ENCODE measurements at places on chromosomes 6 and 20.

DNA sequence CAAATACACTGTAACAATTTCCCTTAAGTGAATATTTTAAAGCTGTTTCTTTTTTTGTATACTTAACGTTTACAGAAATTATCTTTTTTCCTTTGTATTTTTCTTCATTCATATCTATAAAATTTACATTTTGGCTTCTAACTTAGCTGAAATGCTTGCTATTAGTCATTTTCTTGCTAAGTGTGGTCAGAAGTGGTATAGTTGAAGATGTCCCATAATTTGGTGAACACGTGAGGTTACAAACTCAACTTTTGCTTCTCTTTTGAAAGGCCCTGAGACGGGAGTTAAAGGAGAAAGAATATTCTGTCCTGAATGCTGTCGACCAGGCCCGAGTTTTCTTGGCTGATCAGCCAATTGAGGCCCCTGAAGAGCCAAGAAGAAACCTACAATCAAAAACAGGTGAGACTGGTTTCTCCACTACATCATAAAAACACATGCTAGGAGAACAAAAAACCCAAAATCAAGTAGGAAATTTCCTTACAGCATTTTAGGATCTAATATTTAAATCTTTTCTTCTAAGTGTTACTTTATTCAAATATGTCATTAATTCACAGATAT, 445.0 kb downstream of the UTRN start:
- DNase-seq = no peak

DNA sequence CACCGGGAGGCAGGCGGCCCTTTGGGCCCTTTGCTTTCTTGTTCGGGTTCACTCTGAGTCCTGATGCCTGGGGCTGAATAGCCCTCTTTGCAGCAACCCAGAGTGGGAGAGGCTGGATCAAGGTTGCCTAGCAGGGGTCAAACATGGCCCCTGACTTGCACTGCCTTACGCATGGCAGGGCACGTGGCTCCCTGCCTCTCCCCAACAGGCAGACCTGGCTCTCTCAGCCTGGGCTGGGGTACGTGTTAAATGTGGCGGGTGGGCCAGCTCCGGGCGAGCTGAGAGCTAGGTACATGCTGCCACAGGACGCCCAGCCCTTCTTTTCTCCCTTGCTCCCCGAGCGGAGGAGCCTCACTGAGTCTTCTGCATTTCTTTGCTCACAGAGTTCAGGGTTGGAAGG, 7.3 kb downstream of the C6orf132 start:
- no peak for DNase-seq

DNA sequence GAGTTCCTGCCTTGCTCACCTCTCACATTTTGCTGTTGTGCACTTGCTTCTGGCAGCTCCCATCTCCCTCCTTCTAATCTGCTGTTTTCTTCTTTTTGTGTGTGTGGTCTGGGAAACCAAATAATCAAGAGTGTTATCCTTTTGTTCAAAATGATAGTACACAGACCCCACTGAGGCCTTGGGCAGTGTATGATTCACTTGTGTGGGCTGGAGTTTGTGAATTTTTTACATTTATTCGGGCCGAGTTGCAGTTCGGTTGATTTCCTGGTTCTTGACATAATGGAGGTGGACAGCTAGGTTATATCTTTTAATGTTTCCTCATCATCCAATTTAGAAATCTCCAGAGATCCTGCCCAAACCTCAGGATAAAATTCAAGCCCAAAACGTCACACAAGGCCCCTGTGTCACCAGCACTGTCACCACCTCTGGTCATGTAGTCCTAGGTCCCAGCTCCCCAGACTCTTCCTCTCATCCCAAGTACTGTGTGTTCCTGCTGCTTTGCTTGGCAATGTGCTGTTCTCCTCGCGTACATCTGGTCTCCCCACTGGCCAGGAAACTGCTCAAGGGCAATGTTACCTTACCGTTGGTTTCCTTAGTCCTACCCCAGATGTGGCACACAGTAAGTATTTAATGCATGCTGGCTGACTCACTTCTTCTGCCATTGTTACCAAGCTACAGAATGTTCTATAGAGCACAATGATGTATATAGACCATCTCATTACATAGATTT, 55.7 kb upstream of the PHACTR2 start:
- DNase-seq = no peak

DNA sequence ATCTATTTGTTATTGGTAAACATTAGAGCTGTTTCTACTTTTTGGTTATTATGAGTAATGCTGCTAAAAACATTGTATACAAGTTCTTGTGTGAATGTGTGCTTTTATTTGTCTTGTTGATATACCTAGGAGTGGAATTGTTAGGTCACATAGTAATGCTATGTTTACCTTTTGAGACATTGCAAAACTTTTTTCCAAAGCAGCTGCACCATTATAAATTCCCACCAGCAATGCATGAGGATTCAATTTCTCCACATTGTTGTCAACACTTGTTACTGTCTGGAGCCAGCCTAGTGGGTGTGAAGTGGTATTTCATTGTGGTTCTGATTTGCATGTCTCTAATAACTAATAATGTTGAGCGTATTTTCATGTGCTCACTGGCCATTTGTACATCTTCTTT, 145.9 kb downstream of the CCDC170 start:
- no peak for DNase-seq

DNA sequence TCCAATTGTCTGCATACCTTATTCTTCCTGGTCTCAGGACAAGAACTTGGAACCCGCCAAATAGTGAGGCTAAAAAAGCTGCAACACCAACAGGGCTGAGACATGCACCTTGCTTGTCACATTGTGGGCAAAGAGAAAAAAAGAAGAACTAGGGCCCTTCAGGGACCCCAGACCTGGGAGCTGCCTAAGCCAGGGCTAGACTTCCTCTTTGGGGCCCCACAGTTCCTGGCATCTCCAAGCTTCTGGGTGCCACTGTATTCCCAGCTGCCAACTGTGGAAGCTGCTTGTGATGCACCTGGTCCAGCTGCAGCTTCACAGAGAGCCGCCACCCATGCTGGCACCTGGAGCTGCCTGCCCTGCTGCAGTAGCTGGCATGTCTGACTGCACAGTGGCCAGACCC, 370.6 kb downstream of the CD83 start:
- no peak for DNase-seq

DNA sequence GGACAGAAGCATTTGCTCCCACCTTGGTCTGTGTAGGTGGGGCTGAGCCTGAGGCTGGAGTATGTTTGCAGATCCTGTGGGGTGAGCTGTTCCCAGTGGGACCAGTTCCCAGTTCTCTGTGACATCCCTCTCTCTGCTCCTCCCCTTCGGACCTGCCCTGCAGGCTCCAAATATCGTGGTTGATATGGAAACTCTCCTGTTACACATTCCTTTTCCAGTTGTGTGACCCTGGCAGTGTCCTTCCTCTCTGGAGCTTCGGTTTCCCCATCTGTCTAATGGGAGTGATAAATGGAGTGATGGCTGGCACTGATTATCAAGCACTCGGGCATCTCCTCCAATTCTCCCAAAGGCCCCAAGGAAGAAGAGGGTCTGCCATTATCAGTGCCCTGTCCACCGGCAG, 15.7 kb upstream of the TGM2 start:
- DNase-seq = no peak

DNA sequence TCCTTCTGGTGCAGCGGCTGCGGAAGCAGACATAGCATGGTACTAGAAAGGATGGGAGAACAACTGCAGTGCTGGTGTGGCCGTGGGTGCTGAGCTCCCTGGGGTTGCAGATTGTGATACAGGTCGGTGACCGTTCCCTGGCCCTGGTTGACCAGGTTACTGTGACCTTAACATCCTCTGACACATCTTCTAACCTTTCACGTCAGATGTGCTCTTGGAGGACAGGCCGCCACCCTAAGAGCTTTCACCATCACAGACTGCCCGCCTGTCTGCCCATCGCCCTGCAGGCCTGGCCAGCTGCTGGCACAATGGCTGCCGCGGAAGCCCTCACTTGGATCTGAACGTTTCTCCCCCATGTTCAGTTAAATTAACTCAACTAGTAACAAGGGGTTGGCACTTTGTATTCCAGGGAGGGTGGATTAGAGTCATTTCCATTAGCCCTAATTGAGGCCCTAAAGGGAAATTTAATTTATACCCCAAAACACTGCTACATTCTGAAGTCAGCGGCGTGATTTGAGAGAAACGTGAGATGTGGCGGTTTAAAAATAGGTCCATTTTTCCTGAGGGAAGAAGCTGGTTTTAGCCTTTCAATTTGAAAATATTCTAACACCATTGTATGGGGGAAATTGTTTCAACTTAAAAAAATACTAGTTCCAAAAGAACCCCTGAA, 443.9 kb upstream of the CDH4 start:
- no peak for DNase-seq

DNA sequence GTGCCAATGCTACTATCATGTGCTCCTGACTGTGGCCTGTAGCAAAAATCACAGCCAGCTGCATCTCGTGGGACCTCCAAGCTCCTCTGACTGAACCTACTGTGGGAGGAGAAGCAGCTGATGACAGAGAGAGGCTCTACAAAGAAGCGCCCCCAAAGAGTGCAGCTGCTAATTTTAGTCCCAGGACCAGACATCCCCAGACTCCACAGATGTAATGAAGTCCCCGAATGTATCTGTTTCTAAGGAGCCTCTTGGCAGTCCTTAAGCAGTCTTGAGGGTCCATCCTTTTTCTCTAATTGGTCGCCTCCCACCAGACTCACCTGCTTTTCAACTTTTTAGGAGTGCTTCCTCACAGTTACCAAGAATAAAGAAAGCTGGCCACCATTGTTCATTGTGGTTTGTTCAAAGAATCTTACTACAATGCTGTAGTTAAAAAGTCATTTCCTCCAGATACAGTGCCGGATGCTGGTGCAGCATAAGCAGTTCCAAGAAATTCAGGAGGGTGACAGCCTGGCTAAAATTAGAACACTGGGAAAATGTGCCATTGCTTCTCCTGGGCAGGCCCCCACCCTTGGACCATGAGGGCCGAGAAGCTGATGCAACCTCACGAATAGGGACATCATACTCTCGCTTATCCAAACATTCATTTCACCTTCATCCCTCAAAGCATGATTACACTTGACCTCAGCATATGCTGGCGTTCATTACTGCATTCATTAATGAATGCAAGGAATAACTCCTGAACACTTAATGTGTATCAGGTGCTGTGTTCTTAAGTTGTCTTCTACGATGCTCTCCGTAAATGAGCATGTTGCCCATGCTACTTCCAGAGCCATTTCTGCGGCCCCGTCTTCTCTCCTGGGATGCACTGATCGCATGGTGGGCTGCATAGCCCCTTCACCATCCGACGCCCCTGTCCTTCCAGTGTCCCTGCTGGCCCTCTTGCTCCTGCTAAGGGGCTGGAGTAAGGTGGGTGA, 66.4 kb downstream of the LY86 start:
- no peak for DNase-seq

DNA sequence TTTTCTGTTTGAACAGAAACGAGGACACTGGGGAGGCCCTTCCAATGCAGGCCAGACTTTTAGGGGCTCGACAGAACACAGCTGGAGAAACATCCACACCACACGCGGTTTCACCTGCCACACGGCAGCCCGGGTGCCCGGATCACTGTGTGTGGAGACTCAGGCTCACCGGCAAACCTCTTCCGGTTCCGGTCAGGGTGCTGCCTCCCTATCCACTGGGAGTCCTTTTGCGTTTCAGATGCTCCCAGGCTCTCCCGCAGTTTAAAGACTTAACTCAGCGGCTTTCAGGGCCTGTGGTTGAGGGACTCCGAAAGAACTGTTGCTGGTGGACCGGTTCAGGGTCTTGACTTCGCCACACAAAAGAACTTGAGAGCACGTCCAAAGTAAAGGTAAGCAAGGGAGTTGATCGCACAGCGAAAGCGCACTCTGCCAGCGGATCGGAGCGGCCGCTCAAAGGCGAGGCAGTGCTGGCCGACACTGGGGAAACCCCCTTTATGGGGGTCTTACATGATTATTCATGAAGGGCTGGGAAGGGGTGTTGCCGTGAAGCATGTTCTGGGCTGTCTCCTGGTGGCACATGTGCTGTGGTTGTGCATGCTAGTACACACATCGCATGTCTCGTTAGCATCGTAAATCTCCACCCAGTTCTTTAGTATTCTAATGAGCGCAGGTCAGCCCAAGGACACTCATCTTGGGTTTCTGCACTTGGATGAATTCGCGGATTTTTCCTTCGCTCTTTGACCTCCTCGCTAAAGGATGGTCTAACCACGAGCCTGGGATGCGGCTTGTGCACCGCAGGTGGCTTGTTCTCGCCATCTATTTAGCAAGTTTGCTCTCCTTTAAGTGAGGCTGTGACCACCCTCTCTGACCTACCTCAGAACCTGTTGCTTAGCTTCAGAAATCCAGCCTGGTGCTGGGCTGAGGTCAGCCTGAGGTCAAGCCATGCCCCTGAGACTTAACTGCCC, 180.3 kb downstream of the CDH26 start:
- peak; percentile 22 for DNase-seq

DNA sequence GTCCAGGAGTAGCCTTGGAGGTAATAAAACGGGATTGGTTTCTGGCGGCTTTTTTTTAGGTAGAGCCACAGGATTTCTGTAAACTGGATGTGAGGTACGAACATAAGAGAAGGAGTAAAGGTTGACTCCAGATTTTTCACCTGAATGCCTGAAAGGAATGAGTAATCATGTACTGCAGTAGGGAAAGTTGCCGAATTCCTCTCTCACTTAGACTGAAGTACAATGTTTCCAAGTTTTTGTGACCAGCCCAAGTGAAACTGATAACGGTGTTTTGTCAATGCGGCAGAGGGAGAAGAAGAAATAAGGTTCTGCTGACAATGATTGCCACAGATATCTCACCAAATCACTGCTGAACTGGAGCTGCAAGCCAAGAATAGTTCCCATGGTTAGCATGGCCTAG, 75.0 kb downstream of the VTA1 start:
- no peak for DNase-seq

GRCh38 chr20:38804682-38805501, 605 bp upstream of the PPP1R16B start:
- DNase-seq = no peak

- DNase-seq = no peak
Observed at GRCh38 chr6:68779366-68779765, 144.3 kb downstream of the ADGRB3 start.

Measured in activated CD4-positive, alpha-beta T cell treated with anti-CD3 and anti-CD28 coated beads for 24 hours (primary cell).